ENCODE measurements at places on chromosomes 7 and 10.
A peak's percentile ranks its signal among the peaks of the same experiment; 100 is the strongest.

- no peak for DNase-seq
Observed at GRCh38 chr7:124412531-124412930, 353.1 kb downstream of the GPR37 start.

- DNase-seq = no peak
Observed at GRCh38 chr7:1251796-1252539, 19.3 kb downstream of the UNCX start.

GRCh38 chr7:74332373-74333176, 43.4 kb downstream of the CLIP2 start:
- no peak for DNase-seq

DNA sequence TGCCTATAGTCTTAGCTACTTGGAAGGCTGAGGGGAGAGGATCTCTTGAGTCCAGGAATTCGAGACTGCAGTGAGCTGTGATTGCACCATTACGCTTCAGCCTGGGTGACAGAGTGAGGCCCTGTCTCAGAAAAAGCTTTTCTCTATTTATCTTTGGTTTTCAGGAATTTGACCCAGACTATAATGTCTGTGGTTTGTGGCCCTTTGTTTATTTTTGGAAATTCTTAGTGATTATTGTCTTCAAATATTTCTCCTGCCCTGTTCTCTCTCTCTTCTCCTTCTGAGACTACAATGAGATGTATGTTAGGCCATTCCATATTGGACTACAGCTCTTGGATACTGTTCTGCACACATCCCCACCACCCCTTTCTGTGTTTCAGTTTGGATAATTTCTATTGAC, 4.7 kb downstream of the MUC12 start:
- DNase-seq = no peak

- DNase-seq = no peak
Observed at GRCh38 chr10:91684841-91685240, 52.0 kb upstream of the PPP1R3C start.

GRCh38 chr7:44081266-44081748, 1.0 kb downstream of the POLM start:
- DNase-seq = no peak

- DNase-seq = no peak
Observed at GRCh38 chr7:34361663-34362250, 296.3 kb upstream of the NPSR1 start.

DNA sequence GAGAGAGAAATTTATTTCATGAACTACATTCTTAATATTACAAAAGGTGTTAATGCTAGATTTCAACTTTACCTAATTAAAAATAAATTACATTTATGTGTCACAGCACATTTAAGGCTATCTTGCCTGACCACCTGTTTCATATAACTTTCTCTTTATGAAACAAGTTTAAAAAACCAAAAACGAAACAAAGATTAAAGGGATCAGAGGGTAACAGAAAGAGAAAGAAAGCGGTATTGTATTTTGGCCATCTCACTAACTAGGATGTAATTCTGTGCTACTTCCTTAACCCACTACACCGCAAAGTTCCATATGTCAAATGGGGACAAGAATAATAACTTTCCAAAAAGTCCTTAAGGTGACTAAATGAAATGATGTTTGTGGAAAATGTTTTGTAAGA, 6.3 kb upstream of the RHOBTB1 start:
- DNase-seq = no peak

- DNase-seq = no peak
Observed at GRCh38 chr7:25319707-25320106, 91.4 kb upstream of the NPVF start.

GRCh38 chr10:16891375-16892313, 74.4 kb upstream of the RSU1 start:
- DNase-seq = peak; percentile 43

DNA sequence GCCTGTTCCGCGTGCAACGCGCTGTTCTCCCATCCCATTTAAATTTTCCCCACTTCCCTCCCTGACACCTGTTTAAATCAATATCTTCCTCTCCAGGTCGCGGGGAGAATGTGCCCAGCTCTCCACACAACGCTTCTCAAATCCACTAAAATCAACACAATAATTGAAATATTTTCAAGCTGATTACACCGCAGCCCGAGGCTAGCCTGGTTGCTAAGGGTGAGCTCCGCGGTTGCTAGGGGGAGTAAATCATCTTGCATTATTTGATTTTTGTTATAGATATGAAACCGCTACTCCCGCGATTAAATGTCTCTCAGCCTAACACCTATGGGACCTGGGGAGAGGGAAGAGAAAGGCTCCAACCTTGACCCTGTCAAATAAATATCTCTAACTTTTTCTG, 36.2 kb downstream of the UNCX start:
- DNase-seq = no peak

DNA sequence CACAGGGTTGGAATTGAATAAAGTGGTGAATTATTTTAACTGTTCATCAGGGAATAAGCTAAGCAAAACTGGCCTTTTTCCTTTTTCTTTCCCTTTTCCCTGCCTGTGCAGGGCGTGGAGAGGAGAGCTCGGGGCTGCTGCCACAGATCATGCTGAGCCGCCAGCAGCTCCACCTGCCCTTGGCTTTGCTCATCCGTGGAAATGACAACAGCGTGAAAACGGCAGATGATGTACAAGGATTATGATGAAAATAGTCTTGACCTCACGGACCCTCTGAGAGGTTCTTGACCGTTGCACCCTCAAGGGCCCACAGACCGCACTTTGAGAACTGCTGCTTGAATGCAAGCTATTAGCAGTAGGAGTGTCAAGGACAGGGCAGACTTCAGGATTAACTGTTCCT, 10.6 kb downstream of the PPP2R2D start:
- DNase-seq = no peak

- no peak for DNase-seq
Observed at GRCh38 chr10:24214762-24215161, 5.8 kb downstream of the KIAA1217 start.

GRCh38 chr7:15658247-15658646, 28.2 kb downstream of the MEOX2 start:
- no peak for DNase-seq
